NCI-H2171 (cell line): ENCODE measurements at places on chromosomes 1 and 21.

- DNase-seq: no peak
Measured at GRCh38 chr1:93504247-93505033, 56.5 kb downstream of the FNBP1L start.

DNA sequence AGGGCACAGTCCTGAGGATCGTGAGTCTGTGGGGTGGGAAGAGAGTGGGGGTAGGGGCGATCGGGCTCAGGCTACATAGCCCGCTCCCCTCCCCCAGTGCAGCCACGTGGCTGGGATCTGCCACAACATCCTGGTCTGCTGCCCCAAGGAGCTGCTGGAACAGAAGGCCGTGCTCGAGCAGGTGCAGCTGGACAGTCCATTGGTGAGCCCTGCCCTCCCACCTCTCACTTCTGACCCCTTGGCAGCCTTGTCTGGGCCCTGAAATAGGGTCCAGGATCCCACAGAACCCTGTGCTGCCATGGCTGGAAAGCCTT lies 5.0 kb downstream of the CNKSR1 start:
- no peak for DNase-seq

DNA sequence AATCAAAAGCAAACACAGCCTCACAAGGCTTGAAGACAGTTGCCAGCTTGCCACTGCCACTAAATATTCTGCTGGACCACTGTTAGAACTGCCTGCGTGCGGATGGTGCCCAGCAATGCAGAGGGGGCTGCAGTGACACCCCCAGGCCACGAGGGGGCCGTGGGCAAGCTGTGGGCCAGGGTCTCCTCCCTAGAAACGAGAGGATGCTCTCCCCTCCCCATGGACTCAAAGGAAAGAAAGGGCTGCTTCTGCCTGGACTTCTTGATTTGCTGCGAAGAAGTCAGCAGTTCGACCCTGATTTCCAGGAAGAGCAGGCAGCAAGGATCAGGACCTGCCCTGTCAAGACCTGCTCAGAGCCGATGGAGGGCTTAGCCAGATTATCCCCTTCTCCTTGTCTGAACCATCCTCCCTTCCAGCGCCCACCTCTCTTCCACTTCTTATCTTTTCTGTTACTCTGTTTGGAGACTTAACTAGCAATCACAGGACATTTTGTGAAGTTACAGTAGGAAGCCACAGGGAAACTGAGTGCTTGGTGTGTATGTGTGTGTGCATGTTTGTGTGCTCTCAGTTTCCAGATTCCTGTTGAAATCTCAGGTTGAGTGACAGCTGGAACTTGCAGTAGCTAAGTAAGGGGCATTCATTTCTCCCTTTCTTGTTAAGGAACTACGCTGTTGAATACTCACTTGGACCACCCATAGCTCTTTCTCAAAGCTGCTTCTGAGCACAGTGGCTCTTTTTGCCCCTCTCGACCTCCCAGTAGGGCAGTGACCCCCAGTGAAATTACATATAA lies 2.7 kb downstream of the MAN1C1 start:
- no peak for DNase-seq

DNA sequence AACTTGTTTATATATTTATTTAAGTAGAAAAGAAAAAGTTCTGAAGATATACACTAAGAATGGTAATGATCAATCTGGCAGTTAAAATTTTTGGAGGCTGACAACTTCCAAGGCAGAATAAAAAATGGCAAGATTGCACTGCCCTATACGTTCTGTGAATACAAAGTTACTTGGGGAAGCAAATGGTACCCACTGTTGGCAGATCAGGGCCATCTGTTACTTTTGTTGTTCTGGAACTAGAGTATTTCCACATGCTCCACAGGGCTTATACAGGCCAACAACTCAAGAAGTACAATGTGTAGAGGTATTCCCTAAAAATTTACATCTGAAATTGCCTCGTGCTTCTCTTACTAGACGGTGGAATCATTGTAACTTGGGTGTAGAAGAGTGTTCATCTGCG lies 53.2 kb downstream of the AHCTF1 start:
- DNase-seq: no peak

DNA sequence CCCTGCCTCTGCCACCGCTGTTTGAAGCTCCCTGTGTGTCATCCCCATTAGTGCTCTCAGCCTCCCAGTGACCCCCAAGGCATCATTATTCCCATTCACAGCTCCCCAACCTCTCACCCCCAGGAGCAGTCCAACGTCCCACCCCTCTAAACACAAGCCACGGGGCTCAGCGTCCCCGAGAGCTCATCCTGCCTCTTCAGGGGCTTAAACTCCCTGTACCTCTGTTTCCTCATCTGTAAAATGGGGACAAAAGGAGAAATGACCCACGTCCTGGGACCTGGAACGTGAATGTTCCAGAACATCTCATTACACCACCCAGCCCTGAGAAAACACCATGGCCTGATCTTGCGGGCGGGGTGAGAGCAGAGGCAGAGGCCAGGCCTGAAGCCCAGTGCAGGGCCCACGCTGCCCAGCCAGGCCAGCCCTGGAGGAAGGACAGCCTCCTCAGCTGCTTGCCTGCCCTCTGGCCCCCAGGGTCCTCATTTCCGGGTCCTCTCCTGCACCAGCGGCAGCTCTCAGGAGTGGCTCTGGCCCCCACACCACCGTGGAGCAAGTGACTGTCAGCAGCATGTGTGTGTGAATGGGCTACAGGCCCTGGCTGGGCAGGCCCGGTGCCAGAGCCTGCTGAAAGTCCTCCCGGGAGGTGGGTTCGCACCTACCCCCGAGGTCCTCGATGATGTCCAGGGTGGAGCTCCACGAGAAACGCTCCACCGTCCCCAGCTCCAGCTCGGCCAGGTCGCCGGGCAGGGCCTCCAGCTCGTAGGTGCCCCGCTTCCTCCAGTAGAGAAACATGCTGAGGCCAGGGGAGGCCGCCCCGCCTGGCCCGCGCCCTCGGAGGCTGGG lies 14.1 kb upstream of the PLEKHG5 start:
- no peak for DNase-seq

DNA sequence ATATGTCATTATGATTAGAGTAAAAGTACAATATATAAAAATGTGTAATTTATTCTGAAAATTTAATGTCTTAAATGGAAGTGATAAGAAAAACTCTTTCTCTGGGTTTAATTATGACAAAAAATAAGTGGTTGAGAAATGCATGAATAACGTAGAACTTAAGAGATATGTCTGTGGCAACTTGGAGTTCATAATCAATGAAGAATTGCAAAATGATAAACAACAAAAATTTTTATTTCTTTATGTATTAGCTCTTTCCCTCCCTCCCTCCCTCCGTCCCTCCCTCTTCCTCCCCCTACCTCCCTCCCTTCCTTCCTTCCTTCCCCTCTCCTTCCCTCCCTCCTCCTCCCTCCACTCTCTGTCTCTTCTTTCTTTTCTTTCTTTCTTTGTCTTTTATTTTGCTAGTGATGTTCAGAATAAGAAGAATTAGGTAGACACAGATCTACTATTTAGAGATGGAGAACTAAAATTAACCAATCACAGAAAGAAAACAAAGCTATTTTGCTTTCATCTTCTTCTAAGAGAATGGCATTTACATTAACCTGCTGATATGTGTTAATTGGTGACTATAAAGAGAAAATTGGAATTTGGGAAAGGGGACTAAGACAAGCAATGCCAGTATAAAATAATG lies 96.3 kb upstream of the PDC start:
- DNase-seq: no peak

DNA sequence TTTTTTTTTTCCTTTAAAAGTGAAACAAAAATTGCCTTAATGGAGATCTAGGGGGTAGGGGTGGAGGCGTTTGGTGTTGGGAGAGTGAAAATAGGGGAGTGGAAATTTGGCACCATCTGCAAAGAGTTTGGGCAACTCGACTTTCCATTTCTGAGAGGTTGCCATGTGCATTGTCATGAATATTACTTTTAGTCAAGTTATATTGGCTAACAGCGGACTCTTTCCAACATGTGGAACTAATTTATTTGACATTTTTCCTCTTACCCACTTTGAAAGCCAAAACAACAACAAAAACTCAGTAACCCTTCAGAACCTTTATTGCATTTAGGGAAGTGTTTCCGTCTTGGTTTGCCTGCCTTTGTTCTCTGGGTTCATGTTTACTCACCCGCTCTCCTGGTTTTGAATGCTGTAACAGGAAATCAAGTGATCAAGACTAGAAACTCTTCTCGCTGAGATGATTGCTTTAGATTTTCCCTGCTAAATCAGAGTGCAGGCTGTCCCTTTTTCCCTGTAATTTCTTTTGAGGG lies 70.4 kb downstream of the CACHD1 start:
- DNase-seq: no peak

- no peak for DNase-seq
Measured at GRCh38 chr1:36922593-36923426, 111.5 kb downstream of the GRIK3 start.

GRCh38 chr21:29943885-29944284 lies 4.1 kb upstream of the GRIK1 start:
- DNase-seq: no peak

DNA sequence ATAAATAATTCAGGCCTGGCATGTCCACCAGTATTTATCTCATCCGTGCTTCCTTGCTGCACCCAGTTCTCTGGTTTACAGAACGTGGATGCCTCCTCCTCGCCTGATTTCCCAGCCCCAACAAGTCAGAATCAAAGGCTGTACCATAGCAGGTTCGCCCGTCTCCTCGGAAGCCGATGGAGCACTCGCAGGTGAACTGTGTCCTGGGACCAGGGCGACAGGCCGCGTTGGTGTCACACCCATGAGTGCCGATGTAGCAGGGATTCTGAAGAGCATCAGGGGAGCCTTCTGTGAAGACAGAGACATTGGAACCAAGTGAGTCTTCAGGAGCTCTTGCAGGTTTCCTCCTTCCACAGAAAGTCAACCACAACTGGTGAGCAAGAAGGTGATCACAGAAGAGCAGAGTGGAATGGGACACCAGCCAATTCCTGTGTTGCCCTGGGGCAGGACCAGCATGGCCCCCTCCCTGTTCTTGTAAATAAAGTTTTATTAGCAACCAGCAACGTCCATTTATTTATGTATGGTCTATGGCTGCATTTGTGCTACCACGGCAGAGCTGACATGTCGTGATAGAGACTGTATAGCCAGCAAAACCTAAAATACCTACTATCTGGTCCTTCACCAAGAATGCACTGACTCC lies 40.8 kb downstream of the NID1 start:
- no peak for DNase-seq

GRCh38 chr1:246093230-246093629 lies 413.8 kb downstream of the SMYD3 start:
- DNase-seq: no peak

- no peak for DNase-seq
Measured at GRCh38 chr1:30417701-30418046, 305.7 kb downstream of the MATN1 start.

DNA sequence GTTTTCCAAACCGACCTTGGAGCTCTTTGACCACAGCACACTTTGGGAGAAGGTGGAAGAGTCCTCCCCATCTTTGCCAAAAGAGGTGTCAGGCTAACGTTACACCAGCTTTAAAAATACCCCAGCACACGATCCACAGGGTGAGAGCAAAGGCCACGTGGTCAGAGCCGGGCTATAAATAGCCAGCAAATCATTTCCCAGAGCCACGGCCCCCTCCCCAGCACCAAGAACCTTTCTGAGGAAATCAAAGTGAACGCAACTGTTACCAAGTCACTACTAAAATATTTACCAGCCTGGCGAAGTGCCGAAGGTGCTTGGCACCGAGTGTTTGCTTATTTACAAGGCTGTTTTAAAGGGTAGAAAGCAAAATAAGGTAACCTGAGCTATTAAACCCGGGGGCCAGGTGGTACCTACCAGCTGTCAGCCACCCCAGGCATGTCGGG lies 72.4 kb downstream of the CASZ1 start:
- peak; percentile 88 for DNase-seq

GRCh38 chr1:16907870-16908758 lies 12.3 kb downstream of the RNU1-2 start:
- DNase-seq: no peak

GRCh38 chr1:241292973-241293372 lies 64.0 kb downstream of the RGS7 start:
- no peak for DNase-seq

- no peak for DNase-seq
Measured at GRCh38 chr1:232534552-232535517, 95.1 kb downstream of the SIPA1L2 start.

- DNase-seq: no peak
Measured at GRCh38 chr1:99965646-99966375, 4.0 kb upstream of the SLC35A3 start.

GRCh38 chr1:3692598-3692997 lies 40.3 kb downstream of the TP73 start:
- peak; percentile 84 for DNase-seq

DNA sequence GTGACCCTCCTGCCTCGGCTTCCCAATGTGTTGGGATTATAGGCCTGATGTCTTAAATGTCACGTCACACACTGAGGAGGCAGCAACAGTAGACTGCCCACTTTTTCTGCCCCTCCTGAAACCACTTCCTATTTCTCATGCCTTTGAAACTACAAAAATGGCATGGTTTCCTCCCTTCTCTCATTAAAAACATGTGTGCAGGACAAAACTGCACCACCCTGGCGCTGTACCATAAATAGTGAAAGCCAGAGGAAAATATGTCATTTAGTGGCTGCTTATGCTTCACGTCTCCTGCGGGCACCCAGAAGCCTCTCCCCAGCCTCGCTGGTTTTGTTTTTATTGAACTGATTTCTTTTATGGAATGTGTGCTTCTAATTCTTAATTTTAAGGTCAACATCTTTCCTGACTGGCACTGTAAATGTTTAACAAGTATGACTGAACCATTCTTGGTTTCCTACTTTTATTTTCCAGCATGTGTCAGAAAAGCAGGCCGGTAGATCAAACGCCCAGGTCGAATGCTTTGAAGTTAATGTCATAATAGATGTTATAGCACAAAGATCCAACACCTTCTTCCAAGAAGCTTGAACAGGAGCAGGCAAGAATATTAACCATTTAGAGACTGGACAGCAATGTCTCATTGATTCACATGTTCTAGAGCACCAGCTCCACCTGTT lies 59.6 kb upstream of the C1orf87 start:
- DNase-seq: no peak

GRCh38 chr1:200907611-200908097 lies 13.0 kb downstream of the INAVA start:
- DNase-seq: no peak

GRCh38 chr1:45979778-45980176 lies 152.7 kb downstream of the PIK3R3 start:
- DNase-seq: no peak

GRCh38 chr1:117565745-117566455 lies 39.9 kb upstream of the TENT5C start:
- peak; percentile 63 for DNase-seq

GRCh38 chr1:42793824-42794223 lies 9.0 kb downstream of the TMEM269 start:
- no peak for DNase-seq
